ENCODE measurements at places on chromosomes 4 and X. TPM values are rescaled to one million over a fixed set of nuclear protein-coding genes. Genes with fewer than 3 reads are reported as not detected.

The TGIF2LX gene
- not detected for total RNA-seq

The PHKA2 gene
- 29.5 TPM for total RNA-seq

The UGT2A1 gene
- not detected for total RNA-seq

The MAGED4B gene
- 19.6 TPM for total RNA-seq

The MAGEA1 gene
- not detected for total RNA-seq

The SPANXD gene
- not detected for total RNA-seq

The TRO gene
- total RNA-seq = 12.3 TPM

The TRIM2 gene
- 28.7 TPM for total RNA-seq

The PABPC1L2B gene
- not detected for total RNA-seq

The RIPPLY1 gene
- total RNA-seq = not detected

The CT83 gene
- total RNA-seq = not detected

The USP26 gene
- total RNA-seq = not detected

The GPAT3 gene
- 5.2 TPM for total RNA-seq

The PROM1 gene
- total RNA-seq = not detected

The CSAG2 gene
- total RNA-seq = not detected

The DUSP9 gene
- total RNA-seq = 0.74 TPM

The BBS7 gene
- 19.2 TPM for total RNA-seq

The CFAP299 gene
- not detected for total RNA-seq

The ANXA3 gene
- total RNA-seq = 11.8 TPM

The SSX4 gene
- total RNA-seq = not detected
